ENCODE measurements at places on chromosomes 3 and 15.

DNA sequence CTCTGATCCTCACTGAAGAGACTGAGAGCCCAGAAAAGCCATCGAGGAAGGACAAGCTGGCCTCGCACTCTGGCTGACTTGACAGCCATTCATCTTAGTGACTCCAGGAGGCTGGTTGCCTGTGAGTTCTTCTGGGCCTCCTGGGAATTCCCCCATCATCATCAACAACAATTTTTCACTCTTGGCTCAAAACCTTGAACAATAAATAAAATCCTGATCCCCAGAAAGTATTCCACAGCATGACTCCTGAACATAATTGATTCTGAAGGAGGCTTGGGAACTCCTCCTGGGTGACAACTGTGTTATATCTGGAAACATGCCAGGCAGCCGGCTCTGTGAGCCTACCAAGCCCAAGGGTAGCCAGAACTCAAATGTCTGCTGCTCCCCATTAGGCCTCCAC, 188.6 kb downstream of the SHQ1 start:
- H3K27ac ChIP-seq = no peak overlapping the region
- peaks cover 3% of the 10 kb centered on the region for H3K4me1 ChIP-seq
- no peak overlapping the region for H3K4me3 ChIP-seq

- H3K27ac ChIP-seq = no peak overlapping the region
- H3K36me3 ChIP-seq = no peaks in the 10 kb centered on the region
- H3K4me1 ChIP-seq = no peaks in the 10 kb centered on the region
- DNase-seq = no peak
- H3K4me3 ChIP-seq = no peak overlapping the region
- H3K27me3 ChIP-seq = no peaks in the 10 kb centered on the region
Measured at GRCh38 chr15:43928152-43928551, 101.3 kb downstream of the WDR76 start.

- H3K4me3 ChIP-seq = peak within 1 kb of the TSS; percentile 44
- H3K36me3 ChIP-seq = no peaks in the 10 kb centered on the region
- peaks cover 6% of the 10 kb centered on the region for H3K4me1 ChIP-seq
- DNase-seq = no peak
- H3K27ac ChIP-seq = no peak within 1 kb of the TSS
Measured at GRCh38 chr3:49869525-49870126, at the start of gene CAMKV. Gene CAMKV, minus strand, starts transcription at chr3:49869906. Its CDS starts 7,518 bp downstream, at chr3:49862388.

DNA sequence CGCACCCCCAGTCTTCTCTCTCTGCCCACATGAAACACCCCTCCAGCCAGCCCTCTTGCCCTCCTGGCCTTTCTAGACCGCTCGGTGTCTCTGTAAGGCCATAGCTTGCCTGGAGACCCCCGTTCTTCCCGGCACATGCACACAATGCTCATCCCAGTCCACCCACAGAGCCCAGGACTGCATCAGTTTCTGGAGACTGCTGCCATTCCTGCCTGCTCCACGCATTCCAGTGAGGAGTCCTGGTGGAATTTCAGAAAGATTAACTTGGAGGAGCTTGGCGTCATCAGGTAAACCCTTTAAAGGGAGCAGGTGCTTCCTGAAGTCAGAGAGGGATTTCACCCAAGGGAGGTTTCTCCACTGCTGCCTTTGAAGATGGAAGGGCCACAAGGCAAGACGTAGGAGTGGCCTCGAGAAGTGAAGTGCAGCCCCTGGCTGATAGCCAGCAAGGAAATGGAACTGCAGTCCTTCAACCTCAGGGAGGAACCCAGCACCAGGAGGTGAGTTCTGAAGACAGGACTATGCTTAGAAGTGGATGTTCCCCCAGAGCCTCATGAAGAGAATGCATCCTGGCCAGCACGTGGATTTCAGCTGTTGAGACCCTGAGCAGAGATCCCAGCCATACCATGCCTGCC, 19.2 kb downstream of the SLC41A3 start:
- H3K4me3 ChIP-seq = no peak overlapping the region
- H3K27me3 ChIP-seq = no peaks in the 10 kb centered on the region
- no peaks in the 10 kb centered on the region for H3K36me3 ChIP-seq
- H3K27ac ChIP-seq = no peak overlapping the region

DNA sequence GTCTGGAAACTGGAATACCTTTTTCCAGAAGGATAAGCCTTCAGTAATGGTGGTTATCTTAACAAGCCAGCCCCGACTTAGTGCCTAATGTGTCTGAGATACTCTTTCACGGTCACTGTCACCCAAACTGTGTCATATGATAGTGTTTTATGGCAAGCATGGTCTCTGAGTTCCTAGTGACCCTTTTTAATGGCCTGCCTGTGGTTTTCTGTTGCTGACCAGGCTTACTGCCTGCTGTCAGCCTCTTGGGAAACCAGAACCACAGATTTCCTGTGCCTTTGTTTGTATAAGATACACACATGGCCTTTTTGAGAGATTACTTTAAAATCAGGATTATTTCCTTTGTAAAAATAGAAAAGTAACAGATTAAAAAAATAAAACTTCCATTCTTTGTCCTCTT, 22.4 kb downstream of the HPS3 start:
- no peaks in the 10 kb centered on the region for H3K4me1 ChIP-seq
- DNase-seq = no peak
- H3K36me3 ChIP-seq = no peaks in the 10 kb centered on the region
- H3K27ac ChIP-seq = no peak overlapping the region
- no peaks in the 10 kb centered on the region for H3K27me3 ChIP-seq

GRCh38 chr3:30893678-30894325, 659 bp downstream of the GADL1 start:
- peaks cover 19% of the 10 kb centered on the region for H3K27me3 ChIP-seq
- no peak for DNase-seq
- H3K4me3 ChIP-seq = peak overlapping the region; percentile 59
- H3K4me1 ChIP-seq = no peaks in the 10 kb centered on the region
- no peaks in the 10 kb centered on the region for H3K36me3 ChIP-seq

DNA sequence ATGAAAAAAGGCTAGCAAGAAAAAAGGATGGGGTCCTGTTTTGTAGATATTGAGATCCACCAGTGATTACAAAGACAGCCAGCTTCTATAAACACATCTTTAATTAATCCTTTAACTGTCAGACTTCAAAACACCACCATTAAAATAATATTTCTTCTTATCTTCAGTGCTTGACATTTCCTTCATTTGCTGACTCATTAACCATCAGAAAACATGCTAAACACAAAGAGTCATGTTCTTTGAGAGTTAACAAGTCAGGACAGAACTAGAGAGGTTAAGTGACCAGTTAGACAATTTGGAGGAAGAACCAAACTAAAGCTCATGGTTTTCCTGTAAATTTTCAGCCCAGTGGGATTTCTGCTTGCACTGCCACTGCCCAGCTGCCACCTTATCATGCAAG, 111.4 kb downstream of the MEIS2 start:
- no peak overlapping the region for H3K27ac ChIP-seq
- H3K4me1 ChIP-seq = no peaks in the 10 kb centered on the region
- H3K4me3 ChIP-seq = no peak overlapping the region
- no peak for DNase-seq

Data from breast epithelium (tissue), 4 donors.